ENCODE measurements at places on chromosomes 7 and 10.

GRCh38 chr7:17044861-17045260 is 163.1 kb upstream of the AGR3 start:
- DNase-seq, result no peak

DNA sequence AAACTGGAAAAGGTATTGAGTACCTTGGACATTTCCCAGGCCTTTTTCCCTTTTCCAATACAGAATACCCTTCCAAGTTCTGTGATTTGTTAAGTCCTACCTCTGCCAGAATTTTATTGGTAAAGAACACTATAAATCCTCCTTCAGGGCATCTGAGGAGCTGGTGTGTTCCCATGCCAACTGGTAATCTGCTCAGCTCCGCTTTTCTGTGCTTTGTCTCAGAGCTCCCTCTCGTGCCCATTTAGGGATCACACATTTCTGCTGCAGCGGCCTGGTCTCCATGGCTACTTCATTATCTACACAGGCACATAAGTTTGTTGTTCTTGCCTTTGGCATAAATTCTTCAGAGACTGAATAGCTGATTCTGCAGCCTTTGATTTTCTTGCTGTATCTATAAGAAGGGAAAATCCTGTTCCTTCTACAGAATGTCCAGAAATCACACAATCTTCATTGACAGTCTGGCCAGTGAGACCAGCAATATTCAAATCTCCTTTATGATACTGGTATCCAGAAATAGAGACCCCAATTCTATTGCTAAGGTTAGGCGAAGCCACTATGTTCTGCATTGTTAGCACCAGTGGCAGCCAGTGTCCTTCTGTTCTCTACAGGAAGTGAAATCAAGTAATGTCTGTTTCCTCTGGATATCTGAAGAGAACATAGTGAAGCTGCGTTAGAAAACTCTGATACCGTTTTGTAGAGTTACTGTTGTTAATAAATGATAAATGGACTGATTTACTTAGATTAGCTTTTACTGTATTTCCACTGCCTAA is 51.9 kb downstream of the DENND11 start:
- peak; percentile 76 for DNase-seq

DNA sequence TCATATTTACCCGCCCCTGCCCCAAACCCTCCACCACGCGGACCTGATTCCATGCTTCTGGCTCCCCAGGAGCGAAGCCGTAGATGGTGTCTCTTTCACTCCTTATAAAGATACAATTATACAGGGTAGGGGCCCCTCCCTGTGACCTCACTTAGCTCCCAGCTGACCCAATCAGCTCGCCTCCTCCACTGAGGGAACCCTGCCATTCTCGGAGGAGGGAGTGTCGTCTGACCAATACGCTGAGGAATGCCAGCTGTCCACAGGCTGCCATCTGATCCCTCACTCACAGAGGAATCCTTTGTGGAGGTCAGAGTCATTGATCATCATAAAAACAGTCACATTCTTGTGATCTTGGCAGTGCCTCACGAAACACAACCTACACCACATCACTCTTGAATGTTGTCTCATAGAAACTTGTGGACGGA is 67.5 kb upstream of the INSIG1 start:
- DNase-seq, result no peak

DNA sequence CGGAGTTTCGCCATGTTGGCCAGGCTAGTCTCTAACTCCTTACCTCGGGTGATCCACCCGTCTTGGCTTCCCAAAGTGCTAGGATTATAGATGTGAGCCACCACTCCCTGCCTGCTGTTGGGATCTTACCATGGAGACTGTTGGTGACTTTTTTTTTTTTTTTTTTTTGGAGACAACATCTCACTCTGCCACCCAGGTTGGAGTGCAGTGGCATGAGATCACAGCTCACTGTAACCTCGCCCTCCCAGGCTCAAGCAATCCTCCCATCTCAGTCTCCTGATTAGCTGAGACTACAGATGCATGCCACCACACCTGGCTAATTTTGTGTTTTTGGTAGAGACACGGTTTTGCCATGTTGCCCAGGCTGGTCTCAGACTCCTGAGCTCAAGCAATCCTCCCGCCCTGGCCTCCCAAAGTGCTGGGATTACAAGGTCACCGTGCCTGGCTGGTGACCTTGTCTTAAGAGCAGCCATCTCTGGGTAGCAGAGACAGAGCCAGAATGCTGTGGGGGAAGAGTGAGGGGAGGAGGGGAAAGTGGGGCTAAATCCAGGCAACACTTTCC is 25.7 kb upstream of the ASCC1 start:
- no peak for DNase-seq

- DNase-seq, result peak; percentile 39
Measured at GRCh38 chr7:3301831-3302618, 973 bp downstream of the SDK1 start.

GRCh38 chr7:78194611-78195010 is 396.0 kb downstream of the PHTF2 start:
- no peak for DNase-seq

GRCh38 chr7:98418636-98419315 is 17.9 kb upstream of the BAIAP2L1 start:
- DNase-seq, result peak; percentile 52

- no peak for DNase-seq
Measured at GRCh38 chr7:1919539-1920265, 249.6 kb downstream of the ELFN1 start.

DNA sequence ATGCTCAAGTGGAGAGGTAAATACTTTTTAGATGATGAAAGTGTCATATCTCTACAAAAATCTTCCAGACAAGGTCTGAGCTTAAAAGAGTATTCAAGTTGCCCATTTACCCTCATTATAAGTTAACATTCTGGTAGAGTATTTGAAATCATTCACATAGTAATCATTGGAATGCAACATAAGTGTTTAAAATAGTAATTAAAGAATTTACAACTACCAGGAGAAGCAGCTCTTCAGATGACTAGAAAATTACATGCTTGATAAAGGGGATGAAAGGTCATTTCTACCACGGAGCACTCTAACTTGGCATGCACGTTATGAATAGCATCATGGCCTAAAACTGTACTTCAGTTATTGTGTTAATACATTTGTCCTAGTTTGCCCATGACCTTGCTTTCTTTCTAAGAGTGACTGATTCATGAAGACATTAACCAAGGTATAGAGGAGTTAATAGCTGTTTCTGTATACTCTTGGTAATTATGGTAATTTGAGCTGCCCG is 120.0 kb downstream of the SEMA3E start:
- no peak for DNase-seq

Measured in SHP77 (cell line).